ENCODE measurements at places on chromosomes 3 and 15.

DNA sequence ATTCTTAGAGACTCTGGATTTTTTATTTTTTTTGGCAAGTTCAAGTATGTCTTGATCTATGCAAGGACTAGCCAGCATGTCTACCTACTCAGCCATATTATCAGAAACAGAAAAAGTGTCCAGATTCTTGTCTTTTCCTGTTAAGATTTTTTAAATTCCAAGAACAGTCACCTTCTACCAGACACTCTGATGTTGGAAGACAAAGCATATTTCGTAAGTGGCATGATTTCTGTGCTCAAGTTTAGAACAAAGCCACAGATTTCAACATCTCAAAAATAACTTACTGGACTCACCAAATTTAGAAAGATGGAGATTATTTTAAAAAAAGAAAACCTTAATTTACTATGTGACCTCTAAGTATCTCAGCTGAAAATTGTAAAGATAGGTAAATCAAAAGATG, 61.9 kb downstream of the GOLGA6L7 start:
- DNase-seq: no peak

DNA sequence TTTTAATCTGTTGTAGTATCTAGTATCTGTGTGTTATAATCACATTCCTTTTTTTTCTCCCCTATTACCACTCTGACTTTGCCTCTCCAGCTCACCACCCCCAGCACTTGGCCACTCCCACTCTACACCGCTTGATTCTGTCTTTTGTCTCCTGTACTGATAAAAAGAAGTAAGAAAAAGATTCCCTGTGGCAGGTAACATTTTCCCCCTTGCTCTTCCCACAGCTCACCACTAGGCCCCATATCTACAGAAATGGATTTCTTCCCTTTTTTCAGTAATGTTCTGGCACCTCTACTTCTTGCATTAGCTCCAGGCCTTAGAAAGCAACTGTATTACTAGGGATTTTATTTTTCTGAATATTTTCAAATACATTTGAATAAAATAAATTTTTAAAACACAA, 25.6 kb downstream of the KCNH8 start:
- DNase-seq: no peak

- no peak for DNase-seq
These were observed 1.7 kb downstream of the SLC25A20 start for GRCh38 chr3:48896936-48897335.

DNA sequence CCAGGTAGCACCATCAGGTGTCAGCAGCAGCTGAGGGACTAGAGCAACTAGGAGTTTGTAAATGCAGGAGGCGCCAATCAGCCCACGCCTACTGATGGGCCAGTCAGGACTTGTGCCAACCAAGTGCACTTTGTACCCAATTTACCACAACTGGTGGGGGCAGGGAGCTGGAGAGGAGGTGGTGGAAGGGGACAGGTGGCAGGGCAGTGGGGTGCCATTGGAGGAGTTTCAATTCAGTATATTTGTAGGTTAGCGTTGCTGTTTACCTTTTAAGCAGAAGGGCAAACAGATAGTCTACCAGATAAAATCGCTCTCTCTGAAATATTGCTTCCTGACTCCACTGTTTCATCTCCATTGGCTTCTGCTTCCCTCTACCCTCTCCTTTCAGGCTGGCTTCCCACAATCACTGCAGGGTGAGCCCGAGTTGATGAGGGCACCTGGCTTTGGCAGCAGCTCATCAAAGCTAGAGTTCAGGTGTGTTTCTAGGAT, 75.7 kb downstream of the TRIM69 start:
- no peak for DNase-seq

GRCh38 chr3:66598168-66598567, 97.3 kb upstream of the LRIG1 start:
- no peak for DNase-seq
